ENCODE measurements at places on chromosomes 3 and 15. TPM values are rescaled to one million over a fixed set of nuclear protein-coding genes. Genes with fewer than 3 reads are reported as not detected.
A peak's percentile ranks its signal among the peaks of the same experiment; 100 is the strongest.

Gene CACNA1D
- 0.24 TPM for total RNA-seq

Gene GPR171
- total RNA-seq: not detected

DNA sequence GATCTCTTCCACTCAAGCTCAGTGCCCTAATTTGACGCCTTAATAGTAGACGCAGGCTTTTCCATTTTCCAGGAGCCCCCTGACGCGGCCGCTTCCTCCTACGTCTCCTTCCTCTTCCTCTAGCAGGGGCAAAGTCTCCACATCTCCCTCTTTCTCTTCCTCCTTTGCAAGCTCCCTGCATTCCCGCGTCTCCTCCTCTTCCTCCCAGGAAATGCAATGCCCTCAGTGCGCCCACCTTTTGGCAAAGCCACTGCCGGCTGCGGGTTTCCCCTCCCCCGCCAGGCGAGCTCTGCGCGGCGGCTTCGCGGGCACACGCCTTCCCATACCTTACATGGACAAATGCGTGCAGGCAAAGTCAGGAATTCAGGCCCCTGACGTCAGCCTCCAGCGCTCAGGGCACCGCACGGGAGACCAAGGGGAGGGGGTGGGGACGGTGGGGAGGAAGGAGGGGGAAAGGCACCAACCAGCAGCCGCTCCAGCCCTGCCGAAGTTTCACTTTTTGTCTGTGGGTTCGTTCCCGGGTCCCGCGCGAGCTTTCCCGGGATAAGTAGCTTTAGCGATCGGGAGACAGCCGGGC lies 432 bp upstream of the LPP start:
- H3K4me3 ChIP-seq: peak overlapping the region; percentile 83
- H3K36me3 ChIP-seq: no peaks in the 10 kb centered on the region
- DNase-seq: peak; percentile 76
- peak overlapping the region; percentile 96 for H3K27ac ChIP-seq

DNA sequence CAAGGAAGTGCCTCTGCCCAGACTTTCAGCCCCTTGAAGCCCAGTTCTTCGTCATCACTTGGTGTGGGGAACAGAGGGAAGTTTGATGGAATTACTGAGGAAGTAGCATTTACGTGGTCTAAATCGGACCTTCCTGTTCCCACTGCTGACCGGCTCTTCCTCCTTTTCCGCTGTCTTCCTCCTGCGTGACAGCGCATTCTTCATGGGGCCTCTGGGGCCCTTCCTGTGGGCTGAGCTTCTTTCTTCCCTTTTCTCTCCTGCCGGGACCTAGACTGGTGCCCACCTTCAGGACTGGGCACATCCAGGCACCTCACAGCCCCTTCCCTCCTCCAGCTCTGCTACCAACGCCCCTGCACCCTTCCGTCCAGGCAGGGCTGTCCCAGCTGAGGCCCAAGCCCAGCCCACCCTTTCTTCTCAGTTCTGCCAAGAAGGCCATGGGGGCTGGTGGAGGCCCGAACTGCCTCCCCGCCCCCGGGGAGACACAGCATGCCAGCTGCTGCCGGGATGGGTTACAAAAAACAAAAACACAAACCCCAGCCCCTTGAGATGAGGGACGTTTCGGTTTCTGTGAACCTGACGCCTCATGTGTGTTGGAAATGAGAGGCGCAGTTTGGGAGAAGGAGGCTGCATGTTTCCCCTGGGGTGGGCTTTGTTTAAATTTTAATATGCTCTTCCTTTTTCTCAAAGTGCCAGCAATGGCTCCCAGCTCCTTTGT lies 19.1 kb downstream of the ZNF710 start:
- H3K27ac ChIP-seq: peak overlapping the region; percentile 58
- H3K36me3 ChIP-seq: no peaks in the 10 kb centered on the region

DNA sequence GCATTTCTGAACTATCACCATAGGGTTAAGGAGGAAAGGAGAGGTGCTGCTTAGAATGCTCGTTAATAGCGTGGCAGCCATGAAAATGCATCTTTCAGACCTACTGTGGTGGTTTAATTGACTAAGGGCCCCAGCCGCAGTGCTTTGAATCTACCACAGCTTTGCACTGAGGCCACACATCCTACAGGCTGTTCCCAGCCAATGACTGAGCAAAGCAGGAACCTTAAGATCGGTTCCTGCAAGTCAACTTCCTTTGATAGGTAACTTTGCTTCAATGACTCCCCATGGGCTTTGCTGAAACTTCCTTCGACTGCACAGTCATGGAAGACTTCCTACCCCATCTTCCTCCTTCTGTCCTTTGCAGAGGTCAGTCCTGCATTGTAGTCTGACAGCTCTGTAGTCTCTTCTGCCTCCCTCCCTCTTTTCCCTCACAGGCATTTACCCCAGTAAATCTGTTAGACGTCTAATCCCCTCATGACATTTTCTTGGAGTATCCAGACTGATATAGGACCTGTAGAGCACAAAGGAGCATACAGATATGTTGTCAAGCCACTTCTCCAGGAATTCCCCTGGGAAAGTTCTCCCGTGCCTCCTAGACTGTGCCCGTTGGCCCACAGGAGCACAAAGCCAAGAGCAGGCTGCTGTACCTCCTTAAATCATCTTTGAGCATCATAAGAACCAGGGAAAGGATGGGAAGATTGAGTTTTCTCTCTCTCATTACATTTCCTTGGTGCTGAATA lies 2.6 kb upstream of the BCL2A1 start:
- H3K27me3 ChIP-seq: no peaks in the 10 kb centered on the region
- no peak for DNase-seq
- H3K4me3 ChIP-seq: no peak overlapping the region

GRCh38 chr15:57273402-57273801 lies 102.9 kb upstream of the CGNL1 start:
- H3K27ac ChIP-seq: no peak overlapping the region
- H3K27me3 ChIP-seq: no peaks in the 10 kb centered on the region

GRCh38 chr15:68299436-68299835 lies 21.9 kb downstream of the FEM1B start:
- DNase-seq: no peak
- peaks cover 37% of the 10 kb centered on the region for H3K4me1 ChIP-seq
- H3K27me3 ChIP-seq: no peaks in the 10 kb centered on the region
- H3K27ac ChIP-seq: peak overlapping the region; percentile 6
- peaks cover 9% of the 10 kb centered on the region for H3K36me3 ChIP-seq

- no peak overlapping the region for H3K4me3 ChIP-seq
- DNase-seq: no peak
- H3K36me3 ChIP-seq: no peaks in the 10 kb centered on the region
- no peaks in the 10 kb centered on the region for H3K4me1 ChIP-seq
- no peak overlapping the region for H3K27ac ChIP-seq
Measured at GRCh38 chr3:87191175-87191574, 35.9 kb upstream of the CHMP2B start.

GRCh38 chr3:156630081-156630772 lies 44.2 kb upstream of the TIPARP start:
- H3K4me1 ChIP-seq: no peaks in the 10 kb centered on the region
- DNase-seq: no peak
- no peaks in the 10 kb centered on the region for H3K27me3 ChIP-seq
- no peak overlapping the region for H3K4me3 ChIP-seq
- H3K36me3 ChIP-seq: no peaks in the 10 kb centered on the region
